ENCODE measurements at places on chromosomes 4 and X.

DNA sequence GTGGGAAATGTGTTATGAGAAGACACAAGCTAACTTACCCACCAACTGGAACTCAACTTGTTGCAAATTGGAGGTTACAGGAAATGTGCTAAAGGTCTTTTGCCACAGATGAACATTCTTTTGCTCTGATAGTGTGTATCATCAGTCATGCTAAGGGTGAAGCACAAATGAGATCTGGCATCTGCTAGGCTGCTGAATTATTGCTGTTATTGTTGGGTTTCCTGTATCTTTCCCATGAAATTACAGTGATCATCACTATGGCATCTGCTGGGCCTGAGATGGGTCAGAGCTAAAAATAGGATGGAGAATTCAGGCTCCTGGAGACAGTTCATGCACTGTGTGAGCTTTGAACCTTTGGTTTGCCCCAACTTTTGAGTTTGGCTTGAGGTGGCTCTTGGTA lies 124.5 kb downstream of the NPNT start:
- no peak for DNase-seq

DNA sequence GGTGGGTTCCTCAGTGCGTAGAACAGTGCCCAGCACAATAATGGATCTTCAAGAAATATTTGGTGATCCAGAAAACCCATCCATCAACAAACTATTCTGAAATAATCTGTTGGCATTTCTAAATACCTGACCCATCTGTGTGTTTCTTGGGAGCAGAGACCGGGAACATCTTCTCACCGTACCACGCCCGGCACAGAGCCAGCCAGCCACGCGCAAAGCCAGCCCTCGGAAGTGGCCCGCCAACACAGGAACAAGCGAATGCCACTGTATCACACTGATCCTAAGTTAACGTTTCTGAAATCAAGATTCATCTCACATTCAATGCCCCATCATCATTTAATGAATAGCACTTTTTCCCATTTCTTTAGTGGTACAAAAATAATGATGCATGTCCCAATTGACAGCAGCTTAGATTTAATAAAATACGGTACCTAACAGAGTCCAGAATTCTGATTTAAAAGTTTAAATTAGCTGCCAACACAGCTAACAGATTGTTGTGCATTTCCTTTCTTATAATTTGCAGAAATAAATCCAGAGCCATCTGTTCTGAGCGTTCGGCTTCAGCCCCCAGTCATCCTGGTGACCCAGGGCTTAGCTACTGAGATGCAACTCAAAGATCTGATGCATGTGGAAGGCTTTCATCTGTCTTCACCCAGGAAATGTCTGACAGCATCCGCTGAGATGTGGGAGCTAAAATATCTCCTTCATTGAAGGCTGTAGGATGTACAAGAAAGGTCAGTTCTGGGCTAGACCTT lies 44.2 kb downstream of the JAKMIP1 start:
- DNase-seq, result no peak

- no peak for DNase-seq
These were observed 62.7 kb upstream of the HELT start for GRCh38 chr4:184955636-184956035.

DNA sequence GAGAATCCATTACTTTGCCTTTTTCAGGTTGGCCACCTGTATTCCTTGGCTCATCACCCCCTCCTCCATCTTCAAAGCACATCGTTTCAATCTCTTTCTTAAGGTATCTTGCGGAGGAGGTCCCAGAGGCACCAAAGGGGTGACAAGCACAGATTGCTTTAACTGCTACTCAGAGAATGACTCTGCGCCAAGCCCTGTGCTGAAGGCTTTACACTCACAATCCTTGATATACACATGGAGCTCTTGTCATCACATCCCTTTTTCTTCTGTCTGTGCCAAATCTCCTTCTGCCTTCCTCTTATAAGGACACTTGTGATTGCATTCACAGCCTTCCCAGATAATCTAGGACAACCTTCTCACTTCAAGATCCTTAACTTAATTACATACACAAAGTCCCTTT lies 134.7 kb upstream of the MAMLD1 start:
- DNase-seq, result no peak

- no peak for DNase-seq
These were observed 138.9 kb upstream of the GIMD1 start for GRCh38 chr4:106507440-106507839.

- no peak for DNase-seq
These were observed 150.4 kb downstream of the MAGEC1 start for GRCh38 chrX:142054094-142054493.

GRCh38 chr4:30720021-30720660 lies at the start of gene PCDH7:
Gene PCDH7 (plus strand): TSS chr4:30720369. CDS start chr4:30721423, 1,054 bp downstream.
- DNase-seq, result peak; percentile 82

- DNase-seq, result no peak
These were observed 63.1 kb downstream of the SORCS2 start for GRCh38 chr4:7255488-7255881.

Measured in right lung (tissue), 10 donors.